AG08396 (cell line): ENCODE measurements at places on chromosomes 4 and X.

DNA sequence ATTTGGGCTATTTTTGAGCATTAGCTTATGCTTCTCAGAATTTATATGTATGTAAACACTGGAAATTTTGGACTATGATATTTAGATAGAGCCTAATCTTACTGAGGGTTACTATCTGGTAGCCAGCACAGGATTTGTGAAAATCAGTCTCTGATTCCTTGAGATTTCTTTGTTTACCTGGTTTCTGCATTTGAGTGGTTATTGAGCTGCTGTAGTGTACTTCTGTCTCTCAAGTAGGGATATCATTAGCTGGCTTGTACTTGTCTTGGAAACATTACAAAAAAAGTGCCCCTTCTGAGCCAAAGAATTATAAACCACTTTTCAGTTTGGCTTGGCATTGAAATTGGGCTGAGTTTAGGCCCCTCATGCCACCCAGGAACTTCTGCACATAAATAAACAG lies 49.7 kb downstream of the TLL1 start:
- no peak for DNase-seq

- DNase-seq: no peak
Observed at GRCh38 chr4:3707423-3708102, 58.6 kb upstream of the ADRA2C start.

GRCh38 chr4:183788308-183788905 lies 116.7 kb upstream of the STOX2 start:
- no peak for DNase-seq

GRCh38 chr4:121633653-121634052 lies 63.1 kb downstream of the ANXA5 start:
- no peak for DNase-seq

GRCh38 chr4:186728631-186729271 lies 5.1 kb upstream of the FAT1 start:
- DNase-seq: no peak

GRCh38 chr4:81330018-81330417 lies 115.0 kb upstream of the PRKG2 start:
- DNase-seq: no peak

GRCh38 chr4:102598086-102598761 lies 97.1 kb downstream of the NFKB1 start:
- DNase-seq: peak; percentile 8

DNA sequence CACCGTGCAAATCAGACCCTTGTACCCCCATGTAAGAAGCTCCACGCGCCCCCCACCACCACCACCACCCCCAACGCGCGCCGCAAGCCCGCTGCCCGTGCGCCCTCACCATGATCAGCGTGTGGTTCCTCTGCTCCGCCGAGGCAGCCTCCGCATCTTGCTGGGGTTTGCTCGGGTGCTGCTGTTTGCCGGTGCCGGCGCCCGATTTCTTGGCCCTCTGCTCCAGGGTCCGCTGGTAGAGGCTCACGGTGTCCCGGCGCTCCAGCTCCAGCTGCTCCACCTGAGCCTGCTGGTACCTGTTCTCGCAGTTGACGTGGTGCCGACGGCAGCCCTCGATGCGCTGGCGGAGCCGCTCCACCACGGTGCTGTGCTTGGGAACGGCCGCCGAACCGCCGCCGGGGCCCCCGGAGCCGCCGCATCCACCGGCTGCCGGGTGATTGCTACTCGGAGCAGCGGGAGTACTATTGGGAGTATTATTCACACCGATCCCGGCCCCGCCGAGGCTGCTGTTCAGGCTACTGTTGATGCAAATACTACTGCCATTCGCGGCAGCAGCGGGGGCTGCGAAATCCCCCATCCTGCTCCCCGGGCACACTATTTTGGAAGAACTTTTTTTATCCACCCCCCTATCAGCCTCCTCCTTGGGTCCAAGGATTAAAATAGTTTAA lies 1.1 kb downstream of the MAML3 start:
- DNase-seq: peak; percentile 40
